ENCODE measurements at places on chromosomes 5 and 9.
A peak's percentile ranks its signal among the peaks of the same experiment; 100 is the strongest.

DNA sequence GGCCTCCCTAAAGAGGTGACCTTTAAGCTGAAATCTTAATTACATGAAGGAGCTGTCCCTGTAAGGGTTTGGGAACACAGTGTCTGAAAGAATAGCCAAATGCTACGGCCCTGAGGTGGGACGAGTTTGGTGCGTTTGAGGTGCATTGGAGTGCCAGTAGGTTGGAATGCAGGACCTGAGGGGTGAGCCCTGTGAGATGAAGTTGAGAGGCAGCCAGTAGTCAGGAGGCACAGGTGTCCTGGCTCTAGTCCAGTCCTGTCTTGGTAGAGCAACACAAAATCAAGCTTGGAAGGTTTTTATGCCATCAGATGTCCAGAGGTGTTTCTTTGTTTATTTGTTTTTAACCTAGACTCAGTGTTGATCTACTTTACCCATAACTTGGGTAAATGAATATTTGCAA lies 108.5 kb downstream of the ARHGAP26 start:
- DNase-seq, result no peak

DNA sequence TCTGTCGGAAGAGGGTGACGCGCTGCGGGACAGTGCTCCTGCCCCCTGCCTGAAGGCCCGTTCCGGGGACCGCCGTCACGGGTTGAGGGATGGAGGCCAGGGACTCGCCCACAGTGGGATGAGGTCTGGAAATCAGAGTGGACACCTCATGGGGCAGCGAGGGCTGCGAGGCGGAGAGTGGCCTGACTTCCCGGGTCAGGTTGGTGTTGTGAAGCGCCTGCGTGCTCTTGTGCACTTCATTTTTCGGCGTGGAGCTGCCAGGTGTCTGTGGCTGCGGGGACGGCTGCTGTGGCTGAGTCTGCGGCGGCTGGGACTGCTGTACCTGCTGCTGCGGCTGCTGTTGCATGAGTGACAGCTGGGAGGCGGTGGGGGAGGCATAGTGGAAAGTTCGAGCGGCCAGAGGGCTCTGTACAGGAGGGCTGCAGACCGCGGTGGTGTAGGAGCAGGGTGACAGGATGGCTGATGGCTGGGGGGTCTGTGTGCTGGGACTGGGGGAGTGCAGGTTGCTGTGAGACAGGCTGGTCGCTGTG lies 434.1 kb downstream of the HCN1 start:
- DNase-seq, result no peak

- peak; percentile 34 for DNase-seq
Observed at GRCh38 chr9:71120501-71121247, 747 bp downstream of the TRPM3 start.

DNA sequence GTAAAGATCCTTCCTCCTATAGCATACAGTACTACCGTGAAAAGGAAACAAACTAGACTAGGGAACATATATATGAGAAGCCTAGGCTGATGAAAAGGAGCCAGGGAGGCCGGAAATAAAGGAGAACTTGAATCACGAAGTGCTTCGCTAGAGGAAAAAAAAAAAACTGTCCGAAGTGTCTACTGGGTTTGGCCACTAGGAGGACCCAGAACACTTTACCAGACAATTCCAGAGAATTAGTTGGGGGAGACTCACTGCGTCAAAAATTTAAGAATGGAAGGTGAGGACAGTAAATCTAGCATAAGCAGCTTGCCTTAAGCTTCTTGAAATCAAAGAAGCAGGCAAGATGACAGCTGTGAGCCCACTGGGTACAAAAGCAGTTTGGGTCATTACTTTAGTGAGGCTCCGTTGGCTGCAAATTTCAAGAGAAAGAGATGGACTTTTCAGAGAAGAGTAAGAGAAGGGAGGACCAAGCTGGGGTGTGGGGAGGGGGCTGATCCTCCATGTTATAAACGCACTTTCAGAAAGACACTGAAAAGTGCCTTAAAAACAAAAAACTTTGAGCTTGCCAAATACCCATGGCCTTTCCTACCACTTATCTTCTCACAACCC lies 47.4 kb downstream of the P4HA2 start:
- no peak for DNase-seq

DNA sequence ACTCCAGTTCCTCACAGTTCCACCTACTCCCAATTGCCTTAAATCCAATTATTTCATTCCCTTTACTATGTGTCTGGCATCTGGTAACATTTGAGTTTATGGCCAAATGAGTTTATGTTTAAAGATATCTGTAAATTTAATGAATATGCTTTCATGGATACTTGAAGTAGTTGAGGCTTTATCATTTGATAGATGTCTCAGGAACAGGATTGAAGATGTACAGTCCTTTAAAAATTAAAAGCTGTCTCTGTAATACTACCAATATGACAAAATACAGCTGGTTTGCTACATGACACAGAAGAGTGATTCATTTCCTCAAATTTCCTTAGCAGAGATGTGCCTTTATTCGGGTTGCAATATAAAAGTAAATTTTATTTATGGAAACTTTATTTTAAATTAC lies 2326.0 kb upstream of the ACO1 start:
- DNase-seq, result no peak

GRCh38 chr9:69594180-69594579 lies 78.0 kb downstream of the APBA1 start:
- no peak for DNase-seq

DNA sequence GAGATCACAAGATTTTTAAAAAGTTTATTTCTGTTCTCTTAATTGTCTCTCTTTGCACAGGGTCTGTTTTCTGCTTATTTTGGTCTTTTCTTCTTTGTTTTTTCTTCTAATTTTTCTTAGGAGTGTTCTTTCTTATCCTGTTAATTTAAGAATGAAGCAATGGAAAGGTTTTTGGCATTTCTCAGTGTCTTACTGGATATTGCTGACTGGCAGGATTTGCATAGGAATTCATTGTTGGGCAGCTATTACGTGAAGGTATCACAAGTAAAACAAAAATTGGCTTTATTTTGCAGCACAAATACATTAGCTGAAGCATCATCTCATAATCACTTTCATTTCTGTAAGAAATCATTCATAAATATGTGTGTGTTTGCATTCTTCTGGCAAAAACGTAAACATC lies 566.9 kb upstream of the CDH6 start:
- no peak for DNase-seq

Data from H9 (cell line).